ENCODE measurements at places on chromosomes 11 and 22.

DNA sequence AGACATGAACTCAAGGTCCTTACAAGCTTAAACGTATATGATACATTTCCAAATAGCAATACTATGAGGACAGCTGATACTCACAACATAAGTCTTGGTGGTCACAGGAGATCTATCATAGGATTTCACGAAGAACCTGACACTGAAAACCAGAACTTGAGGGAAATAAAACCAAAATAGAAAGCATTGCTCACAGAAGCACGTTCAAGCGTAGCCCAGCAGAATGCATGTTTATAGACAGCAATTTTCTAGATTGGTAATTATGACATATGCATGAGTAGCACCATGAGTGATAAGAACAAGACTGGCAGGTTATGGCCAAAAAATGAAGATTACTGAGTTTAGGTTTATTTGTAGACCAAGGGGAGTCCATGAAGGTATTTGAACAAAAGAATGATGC is 243.5 kb downstream of the ETS1 start:
- DNase-seq = no peak

- no peak for DNase-seq
Measured at GRCh38 chr11:13110929-13111812, 102.1 kb downstream of the RASSF10 start.

DNA sequence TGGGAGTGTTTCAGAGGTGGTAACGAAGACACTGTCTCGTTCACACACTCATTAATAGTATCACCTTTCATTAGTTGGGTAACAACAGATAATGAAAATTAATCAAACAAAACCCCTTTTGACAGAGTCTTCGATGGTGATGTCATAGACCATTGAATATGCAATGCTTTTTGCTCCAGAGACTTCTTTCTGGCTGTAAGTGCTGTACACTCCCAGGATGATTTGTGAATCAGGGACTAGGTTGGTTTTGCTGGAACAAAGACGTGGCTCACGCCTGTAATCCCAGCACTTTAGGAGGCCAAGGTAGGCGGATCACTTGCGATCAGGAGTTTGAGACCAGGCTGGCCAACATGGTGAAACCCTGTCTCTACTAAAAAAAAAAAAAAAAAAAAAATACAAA is 9.5 kb upstream of the RASSF10 start:
- no peak for DNase-seq

DNA sequence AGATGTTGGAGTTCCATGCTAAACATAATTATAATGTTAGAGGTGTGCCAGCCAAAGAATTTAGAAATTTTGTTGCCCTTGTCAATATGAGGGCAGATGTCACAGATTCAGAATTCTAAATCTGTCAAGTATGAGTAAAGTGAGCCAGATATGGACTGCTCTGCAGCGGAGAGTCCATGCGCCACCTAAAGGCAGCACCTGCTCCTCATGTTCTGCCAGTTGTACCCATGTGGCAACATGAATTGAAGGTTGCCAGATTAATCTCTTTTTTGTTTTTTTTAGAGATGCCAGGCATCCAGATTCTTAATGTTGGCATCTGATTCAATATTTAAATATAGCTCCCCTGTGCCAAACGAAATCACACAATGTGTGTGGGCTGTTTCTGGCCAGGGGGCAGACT is 678.6 kb upstream of the ANO5 start:
- DNase-seq = no peak

DNA sequence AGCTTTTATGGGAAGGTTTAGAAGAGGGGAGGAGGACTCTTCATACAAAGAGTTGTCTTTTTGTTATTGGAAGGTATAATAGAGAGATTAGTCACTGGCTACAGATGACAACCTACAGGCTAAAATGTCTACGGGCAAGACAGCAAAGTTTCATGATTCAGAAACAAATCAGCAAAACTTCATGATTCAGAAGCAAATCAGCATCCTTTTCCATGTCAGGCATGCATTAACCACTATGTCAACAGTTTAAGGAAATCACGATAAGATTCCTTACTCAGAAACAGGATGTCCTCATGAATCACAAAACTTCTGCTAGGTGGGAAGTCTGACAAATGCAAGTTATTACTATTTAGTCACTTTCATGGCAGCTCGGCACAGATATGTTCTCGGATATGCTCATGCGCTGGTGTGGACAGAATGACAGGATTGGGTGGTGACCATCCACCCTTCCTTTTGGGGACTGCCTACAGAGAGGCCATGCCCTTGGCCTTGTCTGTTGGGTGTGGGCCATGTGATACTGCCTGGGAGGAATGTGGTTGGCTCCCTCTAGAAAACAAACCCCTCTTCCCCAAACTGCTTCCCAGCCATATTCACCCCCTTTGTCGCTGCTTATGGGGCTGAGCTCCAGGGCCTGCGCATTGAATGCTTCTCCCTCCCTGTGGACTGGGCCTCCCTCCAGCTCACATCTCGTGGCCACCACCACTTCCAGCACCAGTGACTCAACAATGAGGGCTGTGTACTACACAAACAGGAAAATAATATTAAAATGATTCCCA is 10.1 kb downstream of the C11orf91 start:
- DNase-seq = no peak
